ENCODE measurements at places on chromosomes 5 and 9.
A peak's percentile ranks its signal among the peaks of the same experiment; 100 is the strongest.

DNA sequence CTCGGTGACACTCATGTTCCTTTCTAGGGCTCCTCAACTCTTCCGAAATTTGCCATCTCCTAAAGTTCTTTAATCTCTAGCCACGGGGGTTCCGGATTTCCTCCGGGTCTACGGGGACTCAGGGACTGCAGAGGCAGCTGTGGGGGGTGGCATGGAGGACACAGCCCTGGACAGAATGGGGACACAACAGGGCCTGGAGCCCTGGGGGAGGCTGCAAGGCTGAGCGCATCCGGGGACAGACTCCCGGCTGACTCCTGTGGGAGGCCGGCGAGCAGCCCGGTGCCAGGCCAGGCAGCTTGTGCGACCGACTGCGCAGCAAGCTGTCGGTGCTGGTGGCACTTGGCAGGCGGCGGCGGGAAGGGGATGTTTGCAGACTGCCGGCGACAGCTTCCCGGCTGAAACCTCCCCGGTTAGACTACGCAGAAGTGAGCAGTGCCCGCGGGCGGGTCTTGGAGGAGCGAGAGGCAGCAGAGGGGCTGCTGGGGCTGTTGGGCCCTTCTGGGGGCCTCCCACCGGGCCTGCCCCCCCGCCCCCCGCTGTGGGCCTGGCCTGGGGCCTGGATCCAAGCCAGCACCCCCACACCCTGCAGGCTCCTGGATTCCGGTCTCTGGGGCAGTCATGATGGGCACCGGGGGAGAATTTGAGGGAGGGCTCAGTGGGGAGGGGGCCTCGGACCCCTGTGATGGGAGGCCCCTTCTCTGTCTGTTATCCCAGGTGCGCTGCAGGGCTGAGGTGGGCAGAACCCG, 28.7 kb upstream of the UBAC1 start:
- no peak overlapping the region for H3K27ac ChIP-seq
- DNase-seq, result no peak
- no peaks in the 10 kb centered on the region for H3K36me3 ChIP-seq
- peaks cover 5% of the 10 kb centered on the region for H3K4me1 ChIP-seq
- H3K4me3 ChIP-seq, result no peak overlapping the region

- H3K36me3 ChIP-seq, result no peaks in the 10 kb centered on the region
- H3K4me1 ChIP-seq, result no peaks in the 10 kb centered on the region
- no peak overlapping the region for H3K27ac ChIP-seq
- no peaks in the 10 kb centered on the region for H3K27me3 ChIP-seq
Measured at GRCh38 chr5:141250576-141250975, 5.4 kb downstream of the PCDHB15 start.

GRCh38 chr5:30866142-30866541, 327.3 kb upstream of the CDH6 start:
- H3K36me3 ChIP-seq, result no peaks in the 10 kb centered on the region
- no peaks in the 10 kb centered on the region for H3K27me3 ChIP-seq
- no peaks in the 10 kb centered on the region for H3K4me1 ChIP-seq
- H3K27ac ChIP-seq, result no peak overlapping the region
- H3K4me3 ChIP-seq, result no peak overlapping the region

DNA sequence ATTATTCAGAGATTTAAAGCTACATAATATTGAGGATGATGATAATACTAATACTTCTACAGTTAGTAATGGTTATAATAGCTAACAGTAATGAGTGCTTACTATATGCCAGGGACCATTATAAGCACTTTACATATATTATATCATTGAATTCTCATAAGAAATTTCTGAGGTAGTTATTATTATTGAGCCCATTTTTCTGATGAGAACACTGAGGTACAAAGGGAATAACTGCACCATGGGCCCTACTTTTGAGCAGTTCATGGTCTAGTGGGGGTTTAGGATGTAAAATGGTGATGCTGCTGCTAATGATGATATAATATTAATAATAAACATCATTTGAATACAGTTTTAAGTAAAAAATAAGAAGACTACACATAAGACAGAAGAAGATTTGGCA, 64.2 kb upstream of the SPDL1 start:
- DNase-seq, result no peak
- no peak overlapping the region for H3K4me3 ChIP-seq
- H3K27me3 ChIP-seq, result peaks cover 9% of the 10 kb centered on the region
- H3K4me1 ChIP-seq, result no peaks in the 10 kb centered on the region

DNA sequence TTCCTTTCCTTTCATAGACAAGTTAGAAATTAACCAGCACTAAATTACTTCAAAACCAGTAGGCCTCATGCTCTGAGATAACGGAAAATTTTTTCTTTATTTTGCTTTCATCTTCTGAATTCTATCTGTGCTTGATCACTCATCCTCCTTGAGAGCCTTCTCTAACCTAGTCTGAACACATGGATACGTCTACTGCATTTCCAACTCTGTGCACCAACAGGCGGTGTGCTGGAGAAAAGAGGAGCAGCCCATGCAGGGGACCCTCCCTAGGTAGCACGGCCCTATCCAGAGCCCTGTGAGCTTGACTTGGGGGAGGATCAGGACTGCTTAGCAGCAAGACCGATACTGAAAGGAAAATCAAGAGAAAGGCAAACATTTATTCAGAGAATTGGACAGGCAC, 149.8 kb downstream of the AUH start:
- DNase-seq, result no peak
- no peak overlapping the region for H3K27ac ChIP-seq
- H3K4me3 ChIP-seq, result no peak overlapping the region

GRCh38 chr5:102036927-102037326, 259.2 kb downstream of the SLCO4C1 start:
- H3K4me3 ChIP-seq, result no peak overlapping the region
- H3K27me3 ChIP-seq, result no peaks in the 10 kb centered on the region

DNA sequence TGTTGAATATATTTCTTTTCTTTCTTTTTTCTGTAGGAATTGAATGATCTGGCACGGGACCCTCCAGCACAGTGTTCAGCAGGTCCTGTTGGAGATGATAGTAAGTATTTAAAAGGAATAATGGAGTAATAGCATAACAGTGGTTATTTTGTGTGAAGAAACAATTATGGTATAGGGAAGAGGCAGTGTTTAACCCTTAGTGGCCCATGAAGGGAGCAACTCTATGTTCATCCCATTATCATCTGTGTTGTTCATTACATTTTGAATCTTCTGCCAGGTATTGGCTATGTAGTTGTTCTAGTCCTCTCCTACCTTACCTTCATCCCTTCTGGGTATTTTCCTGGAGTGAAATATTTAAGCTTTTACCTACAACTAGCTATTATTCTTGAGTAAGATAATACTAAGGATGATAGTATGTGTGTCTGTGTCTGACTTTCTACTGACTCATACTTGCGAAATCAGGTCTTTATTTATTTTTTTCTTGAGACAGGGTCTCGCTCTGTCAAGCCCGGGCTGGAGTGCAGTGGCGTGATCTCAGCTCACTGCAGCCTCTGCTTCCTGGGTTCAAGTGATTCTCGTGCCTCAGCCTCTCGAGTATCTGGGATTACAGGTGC, 39.3 kb downstream of the UBE2D2 start:
- no peak overlapping the region for H3K27ac ChIP-seq
- H3K4me1 ChIP-seq, result no peaks in the 10 kb centered on the region
- H3K27me3 ChIP-seq, result no peaks in the 10 kb centered on the region
- no peak for DNase-seq
- H3K4me3 ChIP-seq, result no peak overlapping the region

DNA sequence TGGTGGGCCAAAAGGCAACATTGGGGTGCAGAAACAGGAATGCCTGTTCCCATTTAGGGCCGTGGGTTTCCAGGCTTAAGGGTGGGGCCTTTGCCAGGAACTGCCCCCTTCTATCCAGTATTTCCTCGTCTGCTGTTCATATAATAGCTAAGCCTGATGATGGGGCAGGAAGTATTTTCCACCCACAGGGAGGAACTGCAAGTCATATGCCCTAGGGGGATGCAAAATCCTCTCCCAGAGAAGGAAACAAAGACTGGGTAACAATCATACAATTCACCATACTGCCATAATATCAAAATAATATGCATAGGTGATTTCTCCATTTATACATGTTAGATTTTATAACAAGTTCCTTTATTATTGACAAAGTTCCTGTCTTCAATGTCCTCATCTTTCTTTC, 20.5 kb upstream of the RPS23 start:
- H3K4me3 ChIP-seq, result no peak overlapping the region
- no peaks in the 10 kb centered on the region for H3K36me3 ChIP-seq

DNA sequence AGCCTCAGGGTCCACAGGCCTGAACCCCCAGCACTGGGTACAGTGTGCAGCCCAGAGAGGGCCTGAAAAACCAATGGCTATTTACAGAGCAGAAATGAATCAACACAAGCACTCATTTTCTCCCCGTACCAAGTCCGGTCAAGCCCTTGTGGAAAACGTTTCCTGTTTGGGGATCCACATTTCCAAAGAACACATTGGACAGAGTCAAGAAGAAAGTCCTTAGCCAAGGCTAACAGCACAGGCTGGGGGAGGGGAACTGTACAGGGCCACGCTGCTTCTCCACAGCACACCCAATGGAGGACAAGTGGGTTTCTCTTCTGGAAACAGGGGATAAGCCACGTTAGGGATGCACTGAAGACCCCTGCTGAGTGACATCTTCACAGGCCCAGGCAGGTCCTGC, 62.3 kb downstream of the NSUN2 start:
- H3K36me3 ChIP-seq, result no peaks in the 10 kb centered on the region
- H3K27me3 ChIP-seq, result no peaks in the 10 kb centered on the region
- H3K4me1 ChIP-seq, result no peaks in the 10 kb centered on the region
- DNase-seq, result no peak
- H3K4me3 ChIP-seq, result no peak overlapping the region
- no peak overlapping the region for H3K27ac ChIP-seq

DNA sequence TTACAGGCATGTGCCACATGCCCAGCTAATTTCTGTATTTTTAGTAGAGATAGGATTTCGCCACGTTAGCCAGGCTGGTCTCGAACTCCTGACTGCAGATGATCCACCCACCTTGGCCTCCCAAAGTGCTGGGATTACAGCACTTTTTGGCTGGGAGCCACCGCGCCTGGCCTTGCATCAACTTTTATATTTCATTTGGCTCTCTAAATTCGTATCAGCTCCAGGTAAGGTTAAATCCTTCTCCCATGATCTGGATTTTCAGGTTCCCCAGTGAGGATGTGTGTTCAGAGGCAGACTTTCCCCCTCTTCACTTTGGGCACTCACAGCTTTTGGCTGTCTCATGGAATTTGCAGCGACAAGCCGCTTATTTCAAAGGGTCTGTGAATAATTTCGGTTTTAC, 16.8 kb upstream of the RNF38 start:
- no peaks in the 10 kb centered on the region for H3K27me3 ChIP-seq
- H3K36me3 ChIP-seq, result peaks cover 4% of the 10 kb centered on the region
- DNase-seq, result no peak
- H3K4me3 ChIP-seq, result no peak overlapping the region

- H3K36me3 ChIP-seq, result no peaks in the 10 kb centered on the region
- H3K27me3 ChIP-seq, result no peaks in the 10 kb centered on the region
- no peak overlapping the region for H3K4me3 ChIP-seq
- no peak overlapping the region for H3K27ac ChIP-seq
Measured at GRCh38 chr5:116669261-116670031, 94.8 kb upstream of the SEMA6A start.

DNA sequence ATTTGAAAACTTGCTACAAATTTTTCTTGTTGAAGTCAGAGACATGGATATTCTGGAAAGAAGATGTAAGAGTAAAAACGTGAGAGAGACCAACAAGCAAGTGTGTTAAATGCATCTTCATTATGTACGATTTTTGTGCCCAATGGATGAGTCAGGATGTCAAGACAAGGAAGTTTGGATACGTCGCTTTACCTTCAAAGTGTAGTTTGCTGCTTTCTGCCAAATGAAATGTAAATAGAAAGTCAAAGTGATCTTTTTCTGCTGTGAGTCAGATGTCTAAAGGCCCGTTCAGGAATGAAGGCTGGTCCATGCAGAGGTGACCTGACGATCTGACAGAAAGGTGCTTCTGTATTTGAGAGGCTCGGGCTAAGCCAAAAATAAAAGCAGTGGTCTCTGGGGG, 273.1 kb upstream of the PIK3R1 start:
- no peak overlapping the region for H3K27ac ChIP-seq
- H3K36me3 ChIP-seq, result no peaks in the 10 kb centered on the region
- no peaks in the 10 kb centered on the region for H3K27me3 ChIP-seq
- no peak for DNase-seq

GRCh38 chr9:21060919-21061561, 16.7 kb downstream of the IFNB1 start:
- H3K4me3 ChIP-seq, result no peak overlapping the region
- H3K4me1 ChIP-seq, result peaks cover 34% of the 10 kb centered on the region
- DNase-seq, result peak; percentile 68
- no peaks in the 10 kb centered on the region for H3K27me3 ChIP-seq
- H3K27ac ChIP-seq, result peak overlapping the region; percentile 68

DNA sequence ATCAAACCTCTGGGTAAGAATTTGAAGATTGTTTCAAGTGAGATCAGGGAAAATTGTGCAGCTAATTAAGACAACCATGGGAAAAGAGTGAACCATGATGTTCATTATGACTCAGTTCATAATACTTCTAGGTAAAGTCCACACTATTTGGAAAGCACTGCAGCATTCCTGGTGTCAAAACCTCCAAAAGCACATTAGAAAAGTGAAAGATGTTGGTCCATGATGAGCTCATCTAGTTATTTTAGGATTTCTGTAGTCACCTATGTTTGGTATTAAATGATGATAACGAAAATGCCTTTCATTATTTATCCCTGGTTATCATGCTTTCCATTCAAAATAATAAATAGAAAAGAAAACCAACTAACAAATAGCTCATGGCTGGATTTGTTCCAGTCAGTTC, 49.1 kb downstream of the PTCD2 start:
- no peaks in the 10 kb centered on the region for H3K4me1 ChIP-seq
- no peaks in the 10 kb centered on the region for H3K27me3 ChIP-seq
- H3K27ac ChIP-seq, result no peak overlapping the region
- DNase-seq, result no peak
- no peaks in the 10 kb centered on the region for H3K36me3 ChIP-seq

GRCh38 chr9:79639354-79639753, 67.6 kb downstream of the TLE4 start:
- H3K4me3 ChIP-seq, result no peak overlapping the region
- no peaks in the 10 kb centered on the region for H3K4me1 ChIP-seq
- peaks cover 19% of the 10 kb centered on the region for H3K36me3 ChIP-seq

DNA sequence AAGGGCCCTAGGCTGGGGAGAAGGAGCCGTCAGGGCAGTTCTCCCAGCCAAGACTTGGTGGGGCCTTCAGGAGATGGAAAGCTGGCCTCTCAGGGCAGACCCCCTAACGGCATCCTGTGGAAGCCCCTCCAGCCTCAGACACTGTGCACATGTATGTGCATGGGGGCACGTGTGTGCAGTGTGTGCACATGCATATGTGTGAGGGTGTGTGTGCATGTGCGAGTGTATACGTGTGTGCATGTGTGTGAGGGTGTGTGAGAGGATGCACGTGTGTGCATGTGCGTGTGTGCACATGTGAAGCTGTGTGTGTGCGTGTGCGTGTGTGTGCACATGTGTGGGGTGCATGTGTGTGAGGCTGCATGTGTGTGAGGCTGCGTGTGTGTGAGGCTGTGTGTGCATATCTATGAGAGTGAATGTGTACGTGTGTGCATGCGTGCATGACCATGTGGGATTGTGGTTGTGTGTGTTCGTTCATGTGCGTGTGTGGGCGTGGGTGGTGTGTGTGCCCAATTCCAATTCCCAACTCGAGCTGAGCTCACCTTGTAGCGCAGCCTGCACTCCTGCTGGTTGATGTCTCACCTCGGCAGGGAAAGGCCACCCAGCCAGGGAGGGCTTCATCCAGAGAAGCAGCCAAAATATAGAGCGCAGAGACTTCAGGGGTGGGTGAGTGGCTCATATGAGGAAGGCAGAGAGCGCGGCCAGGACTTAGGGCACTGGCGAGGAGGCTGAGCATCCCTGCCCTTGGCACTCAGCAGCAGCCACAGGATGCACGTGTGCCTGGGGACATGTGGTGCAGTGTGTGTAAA, 142.7 kb upstream of the PPP1R26 start:
- H3K4me1 ChIP-seq, result no peaks in the 10 kb centered on the region
- H3K27ac ChIP-seq, result no peak overlapping the region
- no peaks in the 10 kb centered on the region for H3K36me3 ChIP-seq

All from DND-41 (cell line).